T follicular helper cell (primary cell): ENCODE measurements at places on chromosomes 2 and 18.

- DNase-seq: no peak
Observed at GRCh38 chr2:221549143-221549542, 23.0 kb downstream of the EPHA4 start.

GRCh38 chr18:8726281-8726680, 20.9 kb downstream of the MTCL1 start:
- no peak for DNase-seq

GRCh38 chr2:191862156-191862775, 15.4 kb upstream of the CAVIN2 start:
- no peak for DNase-seq

DNA sequence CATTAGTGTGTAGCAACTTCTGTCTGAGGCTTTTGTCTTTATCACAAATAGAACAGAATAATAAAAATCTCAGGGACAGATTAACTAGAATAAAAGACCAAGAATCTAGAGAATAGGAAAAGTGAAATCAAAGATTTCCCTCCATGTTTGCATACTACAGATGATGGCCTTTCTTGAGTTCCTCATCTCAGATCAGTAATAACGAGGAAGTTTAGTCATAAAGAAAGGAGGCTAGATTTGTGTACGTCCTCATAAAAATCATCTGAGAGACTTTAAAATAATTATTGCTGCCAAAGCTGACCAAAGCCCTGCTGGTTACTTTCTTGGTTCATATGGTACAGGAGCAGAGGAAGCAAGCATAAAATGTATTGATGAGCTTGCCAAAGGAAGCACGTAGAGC, 117.3 kb downstream of the MIB1 start:
- no peak for DNase-seq

DNA sequence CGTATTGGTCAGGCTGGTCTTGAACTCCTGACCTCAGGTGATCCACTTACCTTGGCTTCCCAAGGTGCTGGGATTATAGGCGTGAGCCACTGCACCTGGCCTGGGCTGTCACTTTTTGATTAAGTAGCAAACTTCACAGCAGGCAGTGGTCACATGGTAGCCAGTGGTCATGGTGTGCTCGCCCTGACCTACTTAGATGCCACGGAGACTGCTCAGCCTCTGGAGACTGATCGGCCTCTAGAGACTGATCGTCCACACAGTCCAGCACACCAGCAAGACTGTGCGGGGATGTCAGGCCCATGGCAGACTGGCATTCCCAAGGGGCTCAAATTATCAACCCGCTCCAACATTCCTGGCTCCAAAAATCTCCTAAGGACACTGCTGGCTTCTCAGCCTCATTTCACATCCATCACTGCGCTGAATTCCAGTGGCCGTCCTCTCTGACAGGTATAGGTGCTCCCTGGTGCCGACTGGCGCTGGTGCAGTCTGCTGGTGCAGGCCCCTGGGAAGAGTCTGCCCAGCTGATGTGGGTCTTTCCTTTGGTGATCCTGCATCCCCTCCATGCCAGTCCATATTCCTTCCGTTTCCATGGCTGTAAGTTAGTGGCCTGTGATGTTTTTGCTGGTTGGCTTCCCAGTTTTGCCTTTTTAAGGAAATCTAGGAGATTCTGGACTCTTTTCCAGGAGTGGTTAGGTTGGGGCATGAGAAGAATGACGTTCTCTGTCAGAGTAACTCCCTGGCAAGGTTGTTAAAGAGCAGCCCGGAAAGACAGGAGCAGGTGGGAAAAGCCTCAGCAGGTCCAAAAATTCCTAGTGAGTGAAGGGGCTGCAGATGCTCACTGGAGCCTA, 374.5 kb upstream of the HS6ST1 start:
- no peak for DNase-seq

- DNase-seq: no peak
Observed at GRCh38 chr2:5290900-5291546, 401.2 kb upstream of the SOX11 start.

GRCh38 chr18:32476106-32476505, 5.4 kb upstream of the GAREM1 start:
- no peak for DNase-seq

- DNase-seq: no peak
Observed at GRCh38 chr2:24454294-24454693, 36.8 kb upstream of the NCOA1 start.

- no peak for DNase-seq
Observed at GRCh38 chr2:26033270-26033817, 540 bp upstream of the RAB10 start.

DNA sequence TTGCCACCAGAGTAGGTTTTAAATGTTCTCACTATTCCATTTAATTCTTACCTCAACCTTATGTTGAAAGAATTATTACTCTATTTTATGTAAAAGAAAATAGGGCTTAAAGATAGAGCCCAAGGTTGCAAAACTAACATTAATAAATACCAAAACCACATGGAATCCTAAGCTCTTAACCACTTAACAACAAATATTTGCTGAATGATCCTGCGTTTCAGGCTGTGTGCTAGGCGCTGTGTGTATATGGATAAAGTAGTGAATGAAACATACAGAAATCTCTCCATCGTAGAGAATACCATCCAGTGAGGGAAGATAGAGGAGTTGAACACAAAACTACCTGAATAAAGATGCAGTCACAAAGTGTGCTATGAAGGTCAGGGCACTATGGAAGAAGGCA, 485.1 kb downstream of the THSD7B start:
- no peak for DNase-seq

DNA sequence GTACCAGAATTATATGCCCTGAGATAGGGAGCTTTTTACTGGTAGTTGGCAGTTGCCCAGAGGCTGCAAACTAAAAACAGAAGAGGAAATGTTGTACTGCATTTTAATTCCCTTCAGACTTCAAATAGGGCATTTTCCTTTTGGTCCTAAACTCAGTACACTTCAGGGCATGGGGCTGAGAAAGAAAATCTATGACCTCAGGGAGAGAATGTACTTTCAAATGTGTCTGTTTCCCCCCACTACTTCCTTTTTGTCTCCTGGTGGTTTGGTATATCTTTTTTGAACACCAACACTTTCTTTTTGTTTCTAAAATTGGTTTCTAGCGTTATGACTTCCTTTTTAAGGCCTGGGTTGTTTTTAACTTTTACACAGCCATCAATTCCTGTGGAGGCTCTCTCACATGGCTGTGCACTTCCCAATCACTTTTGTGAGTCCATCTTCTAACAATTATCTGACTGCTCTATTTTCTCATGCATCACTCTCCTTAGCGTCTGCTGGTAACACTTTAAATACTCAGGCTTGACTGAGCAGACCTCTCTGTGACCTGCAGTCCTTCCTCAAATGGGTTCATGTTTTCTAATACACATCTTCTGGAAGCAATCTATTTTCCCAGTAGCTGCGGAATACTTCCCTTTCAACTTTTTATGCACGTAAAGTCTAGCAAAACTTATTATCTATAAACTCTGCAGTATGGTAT, 596.0 kb downstream of the LRP1B start:
- no peak for DNase-seq

DNA sequence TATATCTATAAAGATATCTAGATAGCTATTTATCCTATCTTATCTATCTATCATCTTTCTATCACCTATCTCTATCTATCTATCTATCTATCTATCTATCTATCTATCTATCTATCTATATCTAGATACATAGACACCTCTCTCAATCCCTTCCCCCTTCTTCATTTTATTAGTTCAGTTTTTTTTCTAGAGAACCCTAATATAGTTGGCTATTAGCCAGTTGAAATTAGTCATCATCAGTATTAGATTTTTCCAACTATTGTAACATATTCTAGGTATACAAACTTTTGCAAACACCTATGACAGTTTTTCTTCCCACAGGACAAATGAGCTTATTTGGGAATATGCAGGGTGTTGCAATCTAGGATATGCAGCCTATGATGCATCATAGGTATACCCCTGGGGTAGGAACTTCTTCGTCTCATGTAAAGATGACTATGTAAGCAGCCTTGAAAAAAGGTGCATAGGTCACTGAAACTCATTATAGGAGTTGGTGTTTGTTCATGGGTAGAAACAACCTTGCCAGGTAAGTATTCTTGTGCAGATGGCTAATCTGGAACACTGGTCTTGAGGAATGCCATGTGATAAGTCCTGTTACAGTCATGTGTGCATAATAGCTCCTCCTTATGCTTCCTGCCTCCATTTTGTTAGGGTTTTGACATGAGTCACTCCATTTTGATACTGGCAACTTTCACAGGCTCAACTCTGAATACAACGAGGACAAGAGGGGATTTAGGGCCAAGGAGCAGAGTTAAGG, 160.7 kb upstream of the ZSWIM2 start:
- no peak for DNase-seq

DNA sequence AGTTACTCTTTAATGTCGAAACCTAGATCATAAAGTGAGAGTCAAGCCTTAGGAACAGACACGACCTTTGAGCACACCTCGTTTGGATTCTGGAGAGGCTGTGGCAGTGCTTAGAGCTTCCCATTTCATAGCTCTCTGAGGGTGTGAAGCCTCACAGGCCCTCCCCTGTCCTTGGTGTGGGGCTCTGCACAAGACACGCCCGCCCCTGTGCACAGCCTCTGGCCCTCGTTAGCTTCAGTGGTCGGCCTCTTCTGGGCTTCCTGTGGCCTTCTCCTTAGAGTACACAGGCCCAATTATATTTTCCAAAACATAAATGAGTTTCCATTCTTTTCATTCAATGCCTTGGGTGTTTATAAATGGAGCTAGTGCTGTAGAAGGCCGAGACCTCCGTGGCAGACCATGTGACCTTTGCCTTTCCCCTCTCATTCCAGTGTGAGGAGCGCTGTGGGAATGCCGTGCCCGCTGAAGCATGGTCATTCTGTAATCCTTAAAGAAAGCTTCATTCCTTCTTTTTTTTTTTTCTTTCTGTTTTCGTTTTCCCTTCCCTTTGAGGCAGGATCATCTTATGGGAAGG, 208.6 kb downstream of the DCDC2C start:
- no peak for DNase-seq

GRCh38 chr2:14601156-14601770, 31.3 kb upstream of the LRATD1 start:
- no peak for DNase-seq

- DNase-seq: no peak
Observed at GRCh38 chr18:67896451-67896850, 379.9 kb upstream of the DSEL start.

DNA sequence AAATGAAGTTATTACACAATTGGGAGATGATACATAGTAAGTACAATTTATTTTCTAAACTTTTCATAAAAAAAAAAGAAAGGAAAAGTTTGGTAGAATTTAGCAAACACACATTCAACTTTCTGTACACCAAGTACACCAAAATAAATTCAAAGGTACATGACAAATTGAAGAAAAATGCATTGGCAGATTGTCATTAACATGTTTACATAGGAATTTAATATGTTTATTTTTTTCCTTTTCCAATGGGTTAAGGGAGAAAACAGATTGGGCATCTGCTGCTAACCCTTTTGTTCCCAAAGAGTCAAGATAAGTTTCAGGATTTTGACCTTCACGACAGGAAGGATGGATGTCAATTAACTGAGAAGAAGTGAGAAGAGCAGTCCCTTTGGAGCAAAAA, 620.4 kb downstream of the XIRP2 start:
- DNase-seq: no peak

DNA sequence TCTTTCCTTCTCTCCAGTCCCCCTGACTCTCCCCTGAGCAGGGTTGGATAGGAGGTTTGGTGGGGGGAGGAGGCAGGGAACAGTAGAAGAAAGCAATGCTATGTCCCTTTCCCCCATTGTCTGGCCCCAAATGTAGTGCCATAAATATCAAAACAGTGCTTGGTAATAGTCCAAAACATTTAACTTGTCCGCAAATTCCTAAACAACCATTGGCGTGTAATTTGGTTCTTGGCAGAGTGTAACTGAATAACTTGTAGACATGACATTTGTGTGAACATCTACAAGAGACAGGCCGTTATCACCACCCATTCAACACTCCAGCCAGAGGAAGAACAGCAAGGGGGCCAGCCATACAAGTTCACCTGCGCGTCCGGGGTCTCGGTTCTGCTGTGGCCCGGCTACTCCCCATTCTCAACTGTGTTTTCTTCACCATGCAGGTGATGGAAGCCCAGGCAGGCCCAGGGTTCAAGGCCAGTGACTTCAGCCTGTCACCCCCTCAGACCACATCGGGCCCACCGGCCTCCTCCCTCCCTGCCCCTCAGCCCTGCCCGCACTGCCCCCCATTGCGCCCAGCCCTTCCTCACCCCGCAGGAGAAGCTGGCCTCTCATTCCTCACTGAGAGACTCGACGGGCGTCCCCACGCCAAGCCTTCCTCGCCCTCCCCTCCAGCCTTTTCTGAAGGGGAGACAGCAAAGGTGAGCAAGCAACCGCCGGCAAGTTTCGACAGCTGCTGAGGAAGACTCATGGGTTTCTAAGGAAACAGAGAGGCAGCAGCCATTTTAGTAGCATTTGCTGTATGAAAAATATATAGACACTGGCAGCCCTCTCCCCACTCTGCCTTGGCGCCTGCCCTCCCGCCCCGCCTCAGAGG, 699 bp upstream of the RAPGEF4 start:
- DNase-seq: no peak

DNA sequence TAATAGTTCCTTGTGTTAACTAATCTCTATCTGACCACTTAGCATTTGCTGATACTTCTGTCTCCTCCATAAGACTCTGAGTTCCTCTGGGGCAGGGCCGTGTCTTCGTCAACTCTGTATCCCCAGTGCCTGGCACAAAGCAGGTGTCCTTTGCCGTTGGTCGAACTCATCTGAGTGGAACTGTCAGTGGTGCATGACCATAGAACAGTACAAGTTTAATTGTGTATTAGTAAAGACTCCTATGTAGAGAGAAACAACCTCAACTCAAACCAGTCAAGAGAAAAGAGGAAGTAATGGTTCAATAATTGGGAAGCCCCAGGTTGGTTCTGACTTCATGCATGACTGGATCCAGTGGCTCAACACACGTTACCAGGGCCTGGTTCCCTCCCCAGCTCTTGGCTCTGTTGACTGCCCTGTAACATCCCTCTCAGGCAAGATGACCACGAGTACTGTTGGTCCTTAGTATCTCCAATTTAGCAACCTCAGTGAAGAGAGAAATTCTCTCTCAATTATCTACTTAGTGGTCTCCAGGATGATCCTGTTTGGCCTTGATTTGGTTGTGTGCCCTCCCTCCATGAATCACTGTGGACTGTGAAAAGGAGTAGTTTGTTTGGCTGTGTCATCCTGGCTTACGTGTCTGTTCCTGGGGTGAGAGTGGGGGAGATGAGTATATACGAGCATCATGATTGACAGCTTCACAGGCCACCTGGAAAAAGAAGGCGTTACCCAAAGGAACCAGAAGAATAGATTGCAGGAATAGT, 58.5 kb upstream of the MSH6 start:
- DNase-seq: no peak
